GM23248 (cell line): ENCODE measurements at places on chromosomes 5 and 9.

DNA sequence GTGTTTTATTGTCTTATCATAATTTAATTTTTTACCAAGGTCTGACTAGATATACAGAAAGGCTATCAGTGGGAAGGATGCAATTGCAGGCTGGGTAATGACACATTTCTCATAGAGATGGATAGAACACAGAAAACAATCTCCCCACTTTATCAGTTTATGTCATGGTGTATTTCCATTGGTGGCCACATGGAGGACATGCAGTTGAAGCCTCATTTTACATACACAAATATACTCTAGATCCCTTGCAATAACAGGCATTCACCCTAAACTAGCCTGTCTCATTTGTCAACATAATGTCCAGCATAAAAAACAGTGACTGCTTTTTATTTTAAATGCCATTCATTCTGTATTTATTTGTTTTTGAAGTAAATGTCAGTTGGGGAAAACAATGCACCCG, 526.3 kb downstream of the GABRG2 start:
- DNase-seq = no peak

DNA sequence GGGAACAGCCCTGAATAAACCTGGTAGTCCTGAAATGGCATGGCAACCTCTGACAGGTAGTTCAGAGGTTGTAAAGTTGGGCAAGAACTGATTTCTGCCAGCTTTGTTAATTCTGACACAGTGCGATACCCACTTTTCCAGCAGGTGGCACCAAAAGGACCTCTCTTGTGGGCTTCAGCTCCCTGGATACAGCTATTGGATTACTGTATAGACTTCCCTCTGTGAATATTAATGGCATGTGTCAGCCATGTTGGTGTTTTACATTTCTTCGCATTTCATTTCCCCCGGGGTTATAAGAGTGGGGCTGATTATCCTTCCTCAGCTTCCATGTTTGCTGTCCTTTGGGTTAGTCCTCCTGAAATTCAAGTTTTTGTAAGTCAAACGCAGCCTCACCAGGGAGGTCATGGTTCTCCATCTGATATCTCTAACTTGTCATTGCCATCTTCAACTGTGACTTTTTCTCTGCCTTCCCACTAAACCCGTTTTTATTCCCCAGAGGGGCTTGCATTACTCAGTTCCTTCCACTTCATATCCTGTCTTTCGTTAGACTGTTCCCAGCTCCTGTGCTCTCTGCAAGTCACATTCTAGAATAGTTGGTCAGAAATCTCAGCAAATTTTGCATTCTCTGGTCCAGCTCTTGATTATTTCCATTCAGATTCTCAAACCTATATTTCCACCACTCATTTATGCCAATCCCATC, 135.6 kb downstream of the LIFR start:
- peak; percentile 85 for DNase-seq

DNA sequence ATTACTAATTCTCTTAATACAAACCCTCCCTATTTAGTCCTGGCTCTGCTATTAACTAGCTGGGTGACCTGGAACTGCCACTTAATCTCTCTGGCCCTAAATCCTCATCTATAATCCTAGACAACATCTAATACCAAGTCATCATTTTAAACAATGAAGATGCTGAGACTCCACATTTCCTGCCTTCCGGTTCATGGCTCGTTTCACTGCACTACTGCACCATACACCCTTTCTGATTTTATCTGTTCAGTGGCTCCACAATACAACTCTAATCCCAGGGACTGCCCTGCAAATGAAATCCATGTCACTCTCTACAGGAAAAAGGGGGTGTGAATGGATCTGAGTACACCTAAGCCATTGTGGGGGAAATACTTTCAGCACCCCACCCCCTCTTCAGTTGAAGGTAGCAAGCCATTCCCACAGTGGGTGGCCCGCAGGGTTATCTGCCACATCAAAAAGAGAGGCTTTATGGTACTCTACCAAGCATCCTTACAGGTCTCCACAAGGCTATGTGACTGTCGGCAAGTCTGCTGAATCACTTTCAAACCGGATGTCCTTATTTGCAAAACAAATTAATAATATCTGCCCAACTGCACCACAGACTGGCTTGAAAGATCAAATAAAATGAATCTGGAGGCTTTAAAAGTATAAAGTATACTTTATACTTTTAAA, 89.5 kb downstream of the EPB41L4A start:
- DNase-seq = no peak

DNA sequence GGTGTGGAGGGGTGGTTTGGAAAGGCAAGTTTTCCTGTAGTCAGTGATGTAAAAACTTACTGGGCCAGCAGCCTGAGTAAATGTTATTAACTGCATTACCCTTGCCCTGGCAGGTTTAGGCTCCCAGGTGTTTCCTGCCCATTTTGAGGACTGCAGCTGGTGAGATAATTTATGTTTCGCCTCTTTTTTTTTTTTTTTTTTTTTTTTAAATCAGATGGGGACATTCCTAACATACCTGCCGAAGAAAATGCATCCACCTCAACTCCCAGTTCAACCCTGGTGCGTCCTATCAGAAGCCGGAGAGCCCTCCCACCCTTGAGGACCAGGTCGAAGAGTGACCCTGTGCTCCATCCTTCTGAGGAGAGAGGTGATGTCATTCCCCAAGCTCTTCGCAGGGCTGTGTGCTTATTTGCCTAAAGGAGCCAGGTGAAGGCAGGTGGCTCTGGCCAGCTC, 60.6 kb downstream of the ENTREP1 start:
- DNase-seq = no peak

DNA sequence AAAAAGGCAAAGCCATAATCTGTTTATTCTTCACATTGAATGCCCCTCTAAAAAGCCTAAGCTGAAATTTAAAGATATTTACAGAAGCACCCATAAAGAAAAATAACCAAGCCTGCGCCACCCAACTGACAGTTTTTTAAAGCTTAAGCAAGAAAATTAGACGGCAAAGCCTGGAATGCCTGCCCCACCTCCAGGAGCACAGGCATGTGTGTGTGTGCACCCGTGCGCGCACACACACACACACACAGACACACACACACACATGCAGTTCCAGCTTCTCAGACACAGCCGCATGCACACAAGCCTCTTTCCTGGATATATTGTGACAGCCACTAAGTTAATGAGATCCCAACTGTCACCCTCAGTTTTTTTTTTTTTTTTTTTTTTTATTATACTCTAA, 88.2 kb downstream of the FRMD3 start:
- DNase-seq = no peak

DNA sequence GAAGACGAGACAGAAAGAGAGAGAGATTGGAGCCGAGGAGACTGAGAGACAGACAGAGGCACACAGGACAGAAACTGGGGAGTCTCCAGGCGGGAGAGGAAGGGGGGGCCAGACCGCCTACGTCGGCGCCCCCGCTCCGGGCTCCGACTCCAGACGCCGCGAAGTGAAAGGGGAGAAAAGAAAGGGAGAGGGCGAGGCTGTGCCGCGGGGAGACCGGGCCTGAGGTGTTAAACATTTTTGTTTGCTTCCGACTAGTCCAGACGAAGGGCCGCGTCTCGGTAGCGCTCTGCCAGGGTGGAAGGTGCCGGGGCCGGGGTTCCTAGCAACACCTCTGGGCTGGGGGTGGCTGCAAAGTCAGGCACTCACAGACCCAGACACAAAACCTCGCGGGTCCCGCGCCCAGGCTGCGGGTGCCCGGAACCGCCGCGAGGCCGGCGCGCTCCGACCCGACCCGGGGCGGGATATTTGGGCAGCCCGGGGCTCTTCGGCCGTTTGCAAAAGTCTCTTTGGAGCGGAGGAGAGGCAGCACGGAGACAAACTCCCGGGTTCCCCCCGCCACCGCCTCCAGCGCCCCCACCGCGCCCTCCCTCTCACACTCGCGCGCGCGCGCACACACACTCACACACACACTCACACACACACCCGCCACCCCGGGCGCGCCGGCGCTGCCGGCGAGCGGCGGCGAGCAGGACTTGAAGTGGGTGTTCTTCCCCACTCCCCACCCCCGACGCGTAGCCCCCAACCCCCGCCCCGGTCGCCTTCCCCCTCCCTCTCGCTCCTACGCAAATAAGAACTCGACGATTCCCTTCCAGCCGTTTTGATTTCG, 626 bp upstream of the FST start:
- DNase-seq = peak; percentile 74

DNA sequence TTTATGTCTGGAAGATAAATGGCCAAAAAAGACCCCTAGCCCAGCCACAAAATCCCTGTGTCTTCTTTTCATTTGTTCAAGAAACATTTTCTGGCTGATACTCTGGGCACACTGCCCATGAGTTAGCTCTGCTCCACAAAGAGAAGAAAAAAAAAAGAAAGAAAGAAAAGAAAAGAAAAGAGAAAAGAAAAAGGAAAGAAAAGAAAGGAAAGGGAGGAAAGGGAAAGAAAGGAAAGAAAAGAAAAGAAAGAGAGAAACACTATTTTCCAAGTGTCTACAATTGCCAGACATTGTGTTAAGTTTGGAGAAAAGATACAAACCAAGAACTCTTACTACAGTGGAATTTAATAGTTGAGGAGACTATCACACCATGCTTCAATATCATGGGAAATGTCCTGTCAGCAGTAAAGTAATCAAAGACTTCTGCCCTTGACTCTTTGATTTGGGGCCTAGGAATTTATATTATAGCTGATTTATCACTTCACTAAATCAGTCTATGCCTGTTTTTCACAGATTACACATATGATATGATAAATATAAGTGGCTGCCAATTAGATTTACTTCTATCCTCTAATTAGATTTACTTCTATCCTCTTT, 3.0 kb downstream of the TRMO start:
- DNase-seq = no peak

GRCh38 chr5:38867416-38867815, 21.6 kb downstream of the OSMR start:
- peak; percentile 60 for DNase-seq

DNA sequence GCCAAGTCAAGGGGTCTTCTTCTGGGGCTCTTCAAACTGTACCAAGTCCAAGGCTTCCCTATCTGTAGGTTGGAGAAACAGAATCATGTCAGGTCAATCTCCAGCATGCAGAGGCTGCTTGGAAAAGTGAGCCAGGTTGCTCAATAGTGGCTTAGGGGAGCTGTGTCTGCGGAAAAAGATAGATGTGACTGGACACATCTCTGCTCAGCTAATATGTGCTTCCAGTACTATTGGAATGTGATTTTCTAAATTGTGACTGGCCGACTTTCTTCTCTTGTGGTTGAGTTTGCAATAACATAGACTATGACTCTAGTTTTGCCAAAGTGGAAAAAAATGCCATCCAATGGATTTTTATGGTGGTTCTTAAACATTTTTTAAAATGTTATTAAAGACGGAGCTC, 136.7 kb downstream of the BOD1 start:
- no peak for DNase-seq

GRCh38 chr5:137621306-137621705, 114.6 kb downstream of the KLHL3 start:
- DNase-seq = peak; percentile 25

GRCh38 chr5:132485641-132486317, 4.8 kb downstream of the IRF1 start:
- DNase-seq = no peak

DNA sequence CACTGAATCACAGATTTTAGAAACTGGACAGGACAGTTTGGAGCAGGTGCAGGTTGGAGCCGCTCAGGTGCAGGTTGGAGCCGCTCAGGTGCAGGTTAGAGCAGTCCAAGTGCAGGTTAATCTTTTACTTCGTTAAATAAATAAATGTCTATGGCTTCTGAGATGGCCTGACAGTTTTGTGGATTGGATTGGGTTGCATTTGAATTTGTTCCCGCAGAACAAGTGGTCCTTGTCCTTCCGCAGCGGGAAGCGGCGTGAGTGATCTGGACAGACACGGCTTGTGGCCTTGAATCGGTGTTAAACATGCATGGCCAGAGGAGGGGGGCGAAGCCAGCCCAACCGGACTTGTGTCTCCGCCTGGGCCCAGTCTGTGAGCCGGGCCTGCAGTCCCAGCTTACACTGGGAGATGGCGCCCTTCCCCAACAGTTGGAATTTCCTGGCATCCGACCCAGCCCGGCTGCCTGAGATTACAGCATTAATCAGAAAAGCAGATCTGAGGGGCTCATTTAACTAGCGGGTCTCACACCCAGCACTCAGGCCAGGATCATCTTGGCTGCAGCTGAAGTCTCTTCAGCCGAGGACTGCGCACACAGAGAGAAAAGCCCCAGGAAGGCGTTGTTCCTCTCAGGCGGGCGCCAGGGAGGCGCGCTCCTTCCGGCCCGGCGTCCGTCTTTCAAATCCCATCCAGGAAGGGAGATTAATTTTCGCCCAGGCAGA, 1.5 kb upstream of the OLFM1 start:
- peak; percentile 86 for DNase-seq

DNA sequence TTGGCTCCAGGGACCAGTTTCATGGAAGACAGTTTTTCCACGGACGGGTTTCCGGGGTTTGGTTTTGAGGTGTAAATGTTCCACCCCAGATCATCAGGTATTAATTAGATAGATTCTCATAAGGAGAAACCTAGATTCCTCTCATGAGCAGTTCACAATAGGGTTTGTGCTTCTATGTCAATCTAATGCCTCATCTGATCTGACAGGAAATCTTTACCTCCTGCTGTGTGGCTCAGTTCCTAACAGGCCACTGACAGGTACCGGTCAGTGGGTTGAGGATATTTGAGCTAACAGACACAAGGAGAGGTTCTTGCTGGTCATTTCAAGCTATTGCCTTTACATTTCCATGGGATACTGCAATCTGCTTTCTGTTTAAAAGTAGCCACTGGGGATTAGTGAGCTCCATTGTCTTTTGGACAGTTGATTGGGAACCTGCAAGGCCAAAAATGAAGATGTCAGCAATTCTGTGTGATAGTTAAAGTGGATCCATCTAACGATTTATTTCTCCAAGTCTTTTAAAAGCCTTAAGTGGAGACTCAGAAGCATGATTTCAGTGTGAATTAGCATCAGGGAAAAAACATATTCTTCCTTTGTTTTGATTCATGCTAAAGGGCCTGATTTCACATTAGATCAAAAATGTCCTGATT, 38.6 kb downstream of the MRPS30 start:
- no peak for DNase-seq

DNA sequence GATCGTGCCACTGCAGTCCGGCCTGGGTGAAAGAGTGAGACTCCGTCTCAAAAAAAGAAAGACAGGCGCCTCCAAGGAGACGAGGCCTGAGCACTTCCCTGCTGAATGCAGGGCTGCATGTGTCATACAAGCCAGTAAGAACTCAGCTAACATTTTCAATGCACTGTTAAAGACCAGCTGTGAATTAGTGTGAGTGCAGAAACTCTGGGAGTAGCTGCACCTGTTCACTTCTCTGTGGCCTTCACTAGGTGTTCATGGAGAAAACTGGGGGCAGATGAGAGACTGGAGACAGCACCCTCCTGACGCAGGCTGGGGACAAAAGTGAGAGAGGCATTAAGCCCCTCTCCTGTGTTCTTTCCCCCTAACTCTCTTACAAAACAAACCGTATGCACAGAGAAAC, 41.8 kb downstream of the FBXO10 start:
- no peak for DNase-seq

- DNase-seq = peak; percentile 54
These were observed 544.1 kb downstream of the RAB3C start for GRCh38 chr5:59126708-59127573.

GRCh38 chr9:108600896-108601295, 254.9 kb downstream of the ACTL7B start:
- no peak for DNase-seq
